Fibroblast of skin of right biceps (primary cell): ENCODE measurements at places on chromosomes 1 and 21.

DNA sequence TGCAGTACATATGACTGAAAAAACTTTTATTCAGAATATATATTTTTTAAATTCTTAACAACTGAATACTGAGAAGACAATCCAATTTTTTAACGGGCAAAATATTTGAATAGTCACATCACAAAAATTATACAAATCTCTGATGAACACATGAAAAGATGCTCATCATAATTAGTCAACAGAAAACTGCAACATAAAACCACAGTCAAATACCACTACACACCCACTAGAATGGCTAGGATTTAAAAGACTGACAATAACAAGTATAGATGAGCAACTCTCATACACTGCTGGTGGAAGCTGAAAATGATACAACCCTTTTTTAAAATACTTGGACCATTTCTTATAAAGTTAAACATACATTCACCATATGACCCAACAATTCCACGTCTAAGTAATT lies 87.7 kb upstream of the TNFSF4 start:
- DNase-seq, result peak; percentile 52

- DNase-seq, result no peak
Measured at GRCh38 chr1:22536506-22536905, 26.8 kb upstream of the EPHA8 start.

- DNase-seq, result peak; percentile 51
Measured at GRCh38 chr1:149936992-149937705, 470 bp upstream of the MTMR11 start.

- no peak for DNase-seq
Measured at GRCh38 chr1:14949270-14949835, 204.2 kb upstream of the TMEM51 start.

DNA sequence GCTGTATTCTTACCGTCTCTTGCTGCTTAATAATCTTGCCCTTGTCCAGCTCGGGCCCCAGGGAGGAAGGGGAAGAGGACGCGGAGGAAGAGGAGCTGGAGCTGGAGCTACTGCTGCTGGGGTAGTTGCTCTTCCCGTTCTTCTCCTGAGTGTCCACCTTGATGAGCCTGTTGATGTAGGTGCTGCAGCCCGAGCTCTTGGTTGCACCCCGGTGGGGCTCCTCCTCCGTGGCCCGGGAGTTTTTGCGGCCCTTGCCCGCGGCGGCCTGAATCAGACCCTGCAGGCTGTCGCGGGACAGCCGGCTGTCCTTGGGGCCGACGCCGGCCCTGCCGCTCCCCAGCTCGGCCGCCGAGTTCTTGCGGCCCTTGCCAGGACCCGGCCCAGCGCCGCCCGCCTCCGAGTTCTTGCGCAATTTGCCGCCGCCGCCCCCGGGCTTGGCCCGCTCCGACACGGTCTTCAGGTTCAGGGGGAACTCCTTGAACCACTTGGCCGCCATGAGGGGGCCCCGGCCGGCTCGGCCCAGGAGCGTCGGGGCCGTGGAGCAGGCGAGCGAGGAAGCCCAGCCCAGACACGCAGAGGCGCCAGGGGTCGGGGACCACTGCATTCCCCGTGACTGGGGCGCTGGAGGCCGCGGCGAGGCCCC lies 475 bp upstream of the TDRD10 start:
- DNase-seq, result no peak

DNA sequence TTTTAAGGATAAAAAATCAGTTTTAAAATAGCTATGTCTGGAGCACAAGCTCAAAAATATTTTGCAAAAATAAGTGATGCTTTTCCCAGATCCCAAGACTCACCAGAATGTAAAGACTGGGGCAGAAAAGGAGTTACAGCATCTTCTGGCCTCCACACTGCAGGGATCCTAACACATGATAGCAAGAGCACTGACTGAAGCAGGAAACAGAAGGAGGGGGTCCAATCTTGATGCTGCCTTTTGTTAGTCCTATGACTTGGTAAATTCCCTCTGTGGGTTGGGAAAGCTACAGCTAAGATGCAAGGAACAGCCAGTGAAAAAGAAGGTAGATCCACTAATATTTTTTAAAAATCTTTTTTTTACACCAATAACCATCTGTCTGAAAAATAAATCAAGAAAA lies 54.2 kb upstream of the TNR start:
- DNase-seq, result no peak

DNA sequence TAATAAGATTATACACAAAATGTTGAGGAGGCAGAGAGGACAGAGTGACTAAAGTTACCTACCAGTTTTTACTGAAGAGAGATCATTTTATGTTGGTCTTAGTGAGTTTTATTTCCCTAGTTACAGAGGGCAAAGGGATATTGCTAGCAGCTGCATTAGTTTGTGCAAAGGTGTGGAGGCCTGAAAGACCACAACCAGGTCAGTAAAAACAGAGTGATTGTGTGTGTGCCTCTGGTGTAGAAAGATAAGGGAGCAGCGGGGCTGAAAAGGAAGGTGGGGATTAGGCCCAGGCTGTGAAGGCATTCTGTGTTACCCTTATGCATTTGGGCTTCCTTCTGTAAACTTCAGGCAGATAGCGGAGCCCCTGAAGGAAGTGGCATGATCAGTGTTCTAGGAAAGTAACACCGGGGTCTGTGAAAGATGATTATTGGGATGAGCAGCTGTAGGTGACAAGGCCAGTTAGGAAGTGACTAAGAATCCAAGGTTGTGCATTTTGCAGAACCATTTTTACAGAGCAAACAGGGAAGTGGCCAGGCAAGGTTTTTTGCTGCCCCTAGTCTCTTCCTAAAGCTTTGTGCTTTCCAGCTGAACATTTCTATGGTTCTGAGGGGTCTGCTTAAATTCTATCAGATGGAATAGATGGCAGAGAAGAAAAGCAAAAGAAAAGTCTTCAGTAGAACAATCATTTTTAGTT lies 3.7 kb downstream of the GADD45A start:
- no peak for DNase-seq

DNA sequence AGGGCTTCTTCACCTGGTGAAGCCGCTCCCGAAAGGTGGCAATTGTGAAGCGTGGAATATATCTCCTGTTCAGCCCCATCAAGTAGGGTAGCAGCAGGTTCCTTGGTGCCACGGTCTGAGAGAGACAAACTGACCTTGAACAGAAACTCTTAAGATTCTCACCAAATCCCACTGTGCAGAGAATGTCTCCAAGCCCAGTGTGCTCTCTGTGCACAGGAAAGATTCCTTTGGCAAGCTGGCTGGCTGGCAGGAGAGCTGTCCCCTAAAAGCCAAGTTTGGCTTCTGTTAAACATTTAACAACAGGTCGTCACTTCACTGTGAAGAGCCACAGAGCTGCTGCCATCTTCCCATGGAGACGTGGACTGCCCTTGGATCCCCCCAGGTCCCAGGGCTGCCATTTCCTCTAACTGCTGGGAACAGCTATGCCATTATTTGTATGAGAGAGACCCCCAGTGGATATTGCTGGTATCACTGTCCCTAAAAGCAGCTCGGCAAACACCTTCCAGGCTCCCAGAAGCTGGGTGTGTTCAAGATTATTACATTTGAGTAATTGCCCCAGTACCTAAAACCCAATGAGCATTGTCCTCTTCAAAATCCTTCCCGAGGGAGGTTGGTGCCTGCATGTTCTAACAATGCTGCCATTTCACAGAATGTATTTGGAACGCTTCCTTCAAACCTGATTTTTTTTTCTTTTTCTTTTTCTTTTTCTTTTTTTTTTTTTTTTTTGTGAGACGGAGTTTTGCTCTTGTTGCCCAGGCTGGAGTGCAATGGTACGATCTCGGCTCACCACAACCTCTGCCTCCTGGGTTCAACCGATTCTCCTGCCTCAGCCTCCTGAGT lies 71.8 kb downstream of the CD58 start:
- DNase-seq, result peak; percentile 69
